ENCODE measurements at places on chromosomes 2 and 18.

GRCh38 chr2:40371525-40372282 lies 80.2 kb downstream of the SLC8A1 start:
- no peak for DNase-seq

DNA sequence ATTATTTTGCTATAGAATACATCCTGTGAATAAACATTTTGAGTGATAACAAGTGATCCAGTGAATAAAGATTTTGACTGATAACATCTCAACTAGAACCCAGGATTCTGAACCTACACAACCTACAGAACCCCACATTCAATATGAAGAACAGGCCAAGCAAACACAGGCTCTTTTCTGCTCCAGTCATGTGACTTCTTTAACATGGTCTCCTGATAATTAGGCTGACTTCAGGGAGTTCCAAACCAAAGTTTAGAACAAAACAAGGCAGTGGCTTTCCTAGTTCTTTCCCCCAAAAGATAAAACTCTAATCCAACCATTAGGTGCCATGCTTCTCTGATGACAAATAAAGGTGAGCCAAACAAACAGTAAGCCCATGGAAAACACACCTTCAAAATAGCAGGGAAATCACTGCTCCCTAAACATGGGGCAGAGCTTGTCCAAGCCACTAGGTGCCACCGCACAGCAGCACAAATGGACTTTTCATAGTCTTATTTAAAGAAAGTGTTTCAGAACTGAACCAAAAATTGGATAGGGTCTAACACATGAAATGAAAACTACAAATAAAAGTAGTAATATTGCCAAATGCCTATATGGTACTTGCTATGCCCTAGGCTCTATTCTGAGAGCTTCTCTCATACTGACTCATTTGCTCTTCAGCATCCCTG lies 95.3 kb downstream of the EVA1A start:
- no peak for DNase-seq

DNA sequence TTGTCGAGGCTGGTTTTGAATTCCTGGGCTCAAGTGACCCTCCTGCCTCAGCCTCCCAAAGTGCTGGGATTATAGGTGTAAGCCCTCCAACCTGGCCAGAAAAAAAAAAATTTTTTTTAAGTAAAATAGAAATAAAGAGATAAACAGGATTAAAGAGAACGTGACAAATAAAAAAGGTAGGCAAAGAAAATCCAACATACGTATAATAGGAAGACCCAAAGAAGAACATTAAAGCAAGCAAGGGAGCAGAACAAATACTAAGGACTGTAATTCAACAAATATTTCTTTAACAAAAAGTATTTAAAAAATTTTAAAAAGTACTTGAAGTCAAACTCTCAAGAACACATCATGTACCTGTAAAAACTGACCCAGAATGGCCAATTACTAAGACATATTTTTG lies 56.4 kb downstream of the PTPN2 start:
- DNase-seq = no peak

- no peak for DNase-seq
These were observed 61.4 kb downstream of the FAM168B start for GRCh38 chr2:131031875-131032274.
